ENCODE measurements at places on chromosomes 7 and 10.

GRCh38 chr7:104604706-104605105 lies 276.3 kb downstream of the LHFPL3 start:
- no peak for DNase-seq

DNA sequence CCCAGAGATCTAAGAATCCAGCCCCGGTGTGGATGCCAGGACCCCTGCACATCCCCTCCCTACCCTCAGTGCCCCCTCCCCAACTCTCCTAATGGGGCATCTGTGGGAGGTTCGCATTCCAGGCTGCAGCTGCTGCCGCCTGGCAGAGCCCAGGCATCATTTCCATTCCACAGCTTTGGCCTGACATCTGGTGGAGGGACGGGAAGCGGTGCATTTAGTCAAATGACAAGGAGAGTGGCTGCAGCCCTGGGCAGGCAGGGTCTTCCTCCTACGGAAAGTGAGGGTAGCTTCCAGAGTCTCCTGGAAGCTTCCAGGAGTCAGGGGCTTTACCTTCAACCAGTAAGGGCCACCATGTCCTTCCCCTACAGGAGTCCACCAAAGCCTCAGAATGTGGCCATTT lies 30.8 kb downstream of the PRLHR start:
- no peak for DNase-seq

GRCh38 chr10:112637901-112638300 lies 190.9 kb downstream of the VTI1A start:
- DNase-seq = no peak

DNA sequence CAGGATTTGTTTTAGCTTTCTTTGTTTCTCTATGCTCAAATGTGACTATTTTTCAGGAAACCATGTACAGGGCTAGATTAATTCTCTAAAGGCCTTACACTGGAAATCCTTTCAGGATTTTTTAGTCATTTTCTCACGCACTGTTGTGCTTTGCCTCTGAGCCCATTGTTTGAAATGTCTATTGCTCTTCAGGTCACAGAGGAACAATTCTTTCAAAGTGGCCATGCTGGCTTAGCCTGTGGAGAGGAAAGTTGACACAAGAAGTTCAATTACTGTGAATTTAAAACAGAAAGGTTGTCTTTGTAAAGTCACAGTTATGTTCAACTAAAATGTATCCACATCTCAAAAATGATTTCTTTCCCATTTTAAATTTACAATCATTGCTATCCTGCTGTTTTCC lies 1071.7 kb upstream of the POT1 start:
- DNase-seq = no peak

- no peak for DNase-seq
Observed at GRCh38 chr10:124909563-124909962, 32.4 kb upstream of the ZRANB1 start.

- no peak for DNase-seq
Observed at GRCh38 chr10:9745158-9745557, 1272.5 kb upstream of the CELF2 start.

DNA sequence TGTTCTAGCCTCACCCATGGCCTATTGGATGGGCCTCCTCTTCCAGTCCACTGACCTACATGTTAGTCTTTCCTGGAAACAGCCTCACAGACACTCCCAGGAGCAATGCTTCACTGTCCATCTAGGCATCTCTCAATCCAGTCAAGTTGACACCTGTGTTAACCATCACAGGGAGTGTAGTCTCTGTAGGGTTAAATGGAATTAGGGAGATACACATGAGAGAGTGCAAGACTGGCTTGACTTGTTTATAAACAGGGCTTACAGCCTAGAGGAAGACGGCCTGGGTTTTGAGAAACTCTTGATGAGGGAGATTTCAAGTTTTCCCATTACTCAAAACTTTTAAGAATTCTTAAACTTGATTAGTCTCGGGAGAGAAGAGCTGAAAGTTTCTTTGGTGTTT lies 18.9 kb upstream of the PRSS37 start:
- DNase-seq = no peak

DNA sequence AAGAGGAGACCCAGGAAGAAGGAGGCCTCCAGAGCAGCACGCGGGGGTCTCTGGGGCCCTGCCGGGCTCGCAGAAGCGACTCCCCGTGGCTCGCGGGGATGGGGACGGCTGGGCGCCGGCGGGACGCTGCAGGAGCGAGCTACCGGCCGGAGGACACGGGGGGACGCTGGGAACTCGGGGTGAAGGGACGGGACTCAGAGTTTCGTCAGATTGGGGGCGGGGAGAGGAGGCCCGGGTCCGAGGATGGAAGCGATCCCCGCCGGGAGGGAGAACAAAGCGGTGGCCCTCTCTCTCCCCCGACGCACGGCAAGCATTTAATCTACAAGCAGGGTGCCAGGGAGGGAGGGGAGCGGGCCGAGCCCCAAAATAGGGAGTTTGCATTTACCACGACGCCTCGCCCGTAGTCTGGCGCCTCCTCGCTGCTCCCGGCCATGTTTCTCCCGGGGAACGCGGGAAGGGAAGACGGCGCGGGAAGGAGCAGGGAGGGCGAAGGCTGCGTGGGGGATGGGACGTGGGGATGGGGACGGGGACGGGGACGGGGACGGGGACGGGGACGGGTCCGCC lies at the start of gene PRTFDC1:
PRTFDC1 (minus strand) TSS at position 464 of the 564 bp plus-strand sequence; CDS start at position 433, 31 bp downstream.
- no peak for DNase-seq

- no peak for DNase-seq
Observed at GRCh38 chr7:155848691-155849669, 36.7 kb upstream of the SHH start.

- DNase-seq = no peak
Observed at GRCh38 chr7:47819607-47819920, 128.7 kb downstream of the PKD1L1 start.

GRCh38 chr7:42372479-42372878 lies 135.5 kb upstream of the GLI3 start:
- no peak for DNase-seq

DNA sequence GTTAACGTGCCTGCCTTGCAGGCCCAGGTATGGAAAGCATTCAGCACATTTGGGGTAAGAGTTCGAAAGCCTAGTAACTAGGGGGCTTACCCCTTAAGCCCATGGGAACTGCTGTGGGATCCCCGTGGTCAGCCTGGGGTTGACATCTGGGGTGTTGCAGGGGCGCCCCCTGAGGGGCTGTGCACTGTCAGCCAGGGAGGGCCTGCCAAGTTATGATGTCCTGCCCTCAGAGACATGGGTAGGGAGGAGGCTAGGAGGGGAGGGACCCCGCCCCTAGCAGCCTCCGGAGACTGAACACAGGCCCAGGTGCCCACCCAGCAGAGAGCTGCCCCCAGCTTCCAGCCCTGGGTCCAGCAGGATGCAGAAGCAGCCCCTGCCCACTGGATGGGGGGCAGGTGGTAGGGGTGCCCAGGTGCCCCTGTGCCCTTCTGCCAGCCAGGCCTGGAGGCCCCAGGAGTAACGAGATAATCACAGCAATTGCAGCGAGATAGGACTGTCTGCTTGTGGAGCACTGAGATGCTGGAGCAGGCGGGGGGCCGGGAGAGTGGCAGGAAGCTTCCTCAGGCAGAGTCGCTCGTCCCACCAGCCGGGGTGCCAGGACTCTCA lies 153.3 kb downstream of the UBE2H start:
- no peak for DNase-seq

- DNase-seq = peak; percentile 83
Observed at GRCh38 chr10:98309366-98310355, 41.7 kb upstream of the LOXL4 start.

DNA sequence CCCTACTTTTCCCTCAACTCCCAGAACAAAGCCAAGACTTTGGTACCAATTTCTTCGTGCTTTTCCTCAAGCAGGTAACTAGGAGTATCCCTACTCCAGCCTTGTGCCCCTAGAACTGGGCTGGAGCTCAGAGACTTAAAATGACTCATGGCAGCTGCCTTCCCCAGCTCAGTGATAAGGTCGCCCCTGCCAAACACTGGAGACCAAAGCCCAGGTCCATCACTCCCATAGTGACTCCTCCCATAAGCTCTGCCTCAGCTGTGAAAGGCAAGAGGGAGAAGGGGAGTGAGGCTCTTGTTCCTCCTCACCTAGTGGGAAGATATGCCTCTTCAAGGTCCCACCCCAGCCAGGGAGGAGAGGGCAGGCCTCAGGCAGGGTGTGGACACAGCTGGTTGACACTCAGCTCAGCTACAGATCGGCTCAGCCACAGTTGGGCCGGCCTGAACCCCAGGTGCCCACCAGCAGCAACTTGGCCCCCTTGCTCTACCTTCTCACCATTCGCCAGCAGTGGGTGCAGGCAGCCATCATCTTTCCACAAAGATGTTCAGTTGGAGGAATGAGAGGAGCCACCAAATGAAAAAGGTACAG lies 13.8 kb upstream of the CYREN start:
- DNase-seq = no peak

- DNase-seq = peak; percentile 57
Observed at GRCh38 chr7:84247591-84247990, 53.0 kb upstream of the SEMA3A start.

- peak; percentile 39 for DNase-seq
Observed at GRCh38 chr7:157432541-157432956, 95.7 kb downstream of the DNAJB6 start.

All from LHCN-M2 (cell line).